Brain microvascular endothelial cell (primary cell): ENCODE measurements at places on chromosomes 5 and 9.

DNA sequence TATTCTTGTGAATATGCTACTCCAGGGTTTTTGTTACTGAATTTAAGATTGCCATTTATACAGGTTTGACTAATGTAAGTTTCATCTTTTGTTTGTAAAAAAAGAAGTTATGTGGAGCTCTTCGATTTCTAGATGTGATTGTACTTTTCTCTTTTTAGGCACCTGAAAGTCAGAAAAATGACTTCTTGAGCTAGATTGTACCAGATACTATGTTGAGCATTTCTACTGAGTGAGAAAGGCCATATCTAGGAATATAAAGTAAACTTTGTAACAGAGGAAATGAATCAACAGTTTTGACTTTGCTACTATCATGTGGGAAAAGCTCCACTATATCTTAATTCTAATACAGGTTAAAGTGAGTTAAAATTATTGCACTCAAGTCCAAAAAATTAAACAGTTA lies 25.1 kb downstream of the SMC5 start:
- no peak for DNase-seq

DNA sequence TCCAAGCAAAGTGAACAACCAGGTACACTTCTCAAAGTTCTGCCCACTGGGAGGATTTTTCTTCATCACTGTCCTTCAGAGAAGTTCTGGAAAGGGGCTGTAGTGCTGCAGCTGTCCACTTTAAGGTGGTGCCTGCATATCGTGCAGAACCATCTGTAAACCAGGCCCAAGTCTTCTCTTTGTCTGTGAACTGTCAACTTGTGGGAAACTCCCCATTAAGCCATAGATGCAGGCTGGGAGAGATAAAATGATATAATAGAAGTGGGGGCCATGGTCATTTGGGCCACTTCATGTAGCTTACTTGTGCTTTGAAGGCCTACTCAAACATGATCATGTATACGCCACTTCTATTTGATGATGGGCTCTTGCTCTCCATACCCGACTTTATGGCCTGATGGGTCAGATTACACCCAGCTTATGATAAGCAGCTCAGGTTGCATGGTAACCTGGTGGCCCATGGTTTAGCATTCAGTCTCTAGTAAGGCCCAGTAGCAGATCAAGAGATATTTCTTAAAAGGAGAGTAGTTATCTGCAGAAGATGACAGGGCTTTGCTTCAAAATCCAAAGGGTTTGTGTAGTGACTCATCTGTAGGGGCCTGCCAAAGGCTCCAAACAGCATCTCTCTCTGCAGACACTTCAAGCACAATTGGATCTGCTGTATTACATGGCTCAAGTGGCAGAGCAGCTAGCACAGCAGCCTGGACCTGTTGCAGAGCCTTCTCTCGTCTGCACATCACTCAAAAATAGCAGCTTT lies 15.7 kb upstream of the BTF3 start:
- DNase-seq, result peak; percentile 65

GRCh38 chr9:28073270-28073669 lies 500.0 kb upstream of the C9orf72 start:
- DNase-seq, result peak; percentile 63

DNA sequence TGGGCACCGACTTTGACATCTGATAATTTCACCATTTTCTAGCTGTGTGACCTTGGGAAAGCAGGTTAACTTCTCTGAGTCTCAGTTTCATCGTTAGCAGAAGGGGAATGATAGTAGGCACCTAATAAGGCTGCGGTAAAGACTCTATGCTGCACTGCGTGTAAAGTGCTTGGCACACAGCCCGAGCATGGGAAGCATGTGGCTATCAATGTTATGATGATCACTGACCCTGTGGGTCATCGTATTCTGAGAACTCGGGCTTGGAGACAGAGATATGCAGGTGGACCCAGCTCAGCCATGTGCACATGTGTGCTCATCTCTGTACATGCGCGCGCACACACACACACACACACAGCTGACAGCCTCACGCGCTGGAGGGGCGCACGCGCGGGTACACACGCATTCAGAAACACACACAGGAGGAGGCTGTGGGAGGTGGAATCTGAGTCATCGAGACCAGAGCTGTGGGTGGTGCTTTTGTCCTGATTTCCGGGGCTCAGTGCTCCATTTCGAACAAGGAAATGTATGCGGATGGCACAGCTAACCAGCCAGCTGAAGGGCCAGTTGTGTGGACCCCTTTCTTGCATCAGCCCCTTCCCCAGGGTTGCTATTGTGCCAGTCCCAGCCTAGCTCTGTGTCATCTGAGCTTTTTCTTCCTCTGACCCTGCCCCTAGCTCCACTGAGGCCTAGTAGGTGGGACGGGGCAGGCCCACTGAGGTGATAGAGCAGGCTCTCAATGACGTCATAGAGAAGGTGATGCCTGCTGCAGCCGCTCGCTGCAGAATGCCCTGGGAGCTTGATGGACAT lies 11.1 kb upstream of the ARAP3 start:
- no peak for DNase-seq

DNA sequence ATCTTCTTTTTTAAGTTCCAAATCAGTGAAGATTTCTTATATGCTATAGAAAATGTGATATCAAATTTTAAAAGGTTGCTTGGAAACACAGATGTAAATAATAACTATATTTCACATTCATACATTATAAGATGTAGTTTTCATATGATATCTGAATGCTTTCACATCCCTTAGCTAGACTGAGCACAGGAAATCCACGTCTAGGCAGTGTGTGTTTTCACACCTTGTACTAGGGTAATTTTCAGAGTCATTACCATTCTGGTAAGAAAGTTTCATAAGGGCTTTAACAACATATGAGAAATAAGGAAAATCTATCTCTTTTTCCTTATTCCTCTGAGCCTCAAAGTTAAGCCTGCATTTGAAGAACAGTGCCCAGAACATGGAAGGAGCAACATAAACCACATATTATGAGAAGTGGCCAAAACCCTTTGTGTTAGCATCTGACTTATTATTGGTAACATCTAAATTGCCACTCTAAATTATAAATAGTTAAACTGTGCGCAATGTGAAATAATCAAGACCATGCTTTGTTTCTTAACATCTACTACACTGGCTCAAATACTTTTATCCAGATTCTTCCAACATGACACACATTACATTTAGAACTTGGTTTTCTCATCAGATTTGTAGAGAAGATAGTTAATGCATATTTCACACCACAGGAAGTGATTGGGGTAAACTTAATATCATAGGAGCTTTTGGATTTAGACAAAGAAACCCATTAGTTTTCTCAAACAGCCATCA lies 113.3 kb downstream of the PPP2R2B start:
- no peak for DNase-seq

GRCh38 chr5:141761-142160 lies 49.5 kb upstream of the LRRC14B start:
- no peak for DNase-seq

DNA sequence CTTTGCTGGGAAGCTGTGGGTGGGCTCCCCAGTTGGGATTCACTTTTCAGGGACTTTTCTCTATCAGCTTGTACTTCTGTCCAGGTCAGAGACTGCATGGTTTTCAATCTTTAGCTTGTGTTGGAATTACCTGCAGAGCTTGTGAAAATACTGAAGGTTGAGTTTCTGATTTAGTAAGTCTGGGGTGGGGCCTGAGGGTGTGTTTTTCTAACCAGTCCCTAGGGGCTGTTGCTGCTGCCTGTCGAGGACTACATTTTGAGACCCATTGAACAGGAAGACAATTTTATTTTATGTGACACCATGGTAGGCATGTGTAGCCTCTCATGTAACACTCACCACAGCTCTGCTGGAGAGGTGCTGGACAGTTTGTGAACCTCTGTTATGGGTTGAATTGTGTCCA lies 14.7 kb upstream of the MLANA start:
- no peak for DNase-seq

GRCh38 chr5:98065261-98065909 lies 708.1 kb upstream of the RGMB start:
- no peak for DNase-seq

GRCh38 chr9:114229295-114229694 lies 74.0 kb downstream of the COL27A1 start:
- no peak for DNase-seq

DNA sequence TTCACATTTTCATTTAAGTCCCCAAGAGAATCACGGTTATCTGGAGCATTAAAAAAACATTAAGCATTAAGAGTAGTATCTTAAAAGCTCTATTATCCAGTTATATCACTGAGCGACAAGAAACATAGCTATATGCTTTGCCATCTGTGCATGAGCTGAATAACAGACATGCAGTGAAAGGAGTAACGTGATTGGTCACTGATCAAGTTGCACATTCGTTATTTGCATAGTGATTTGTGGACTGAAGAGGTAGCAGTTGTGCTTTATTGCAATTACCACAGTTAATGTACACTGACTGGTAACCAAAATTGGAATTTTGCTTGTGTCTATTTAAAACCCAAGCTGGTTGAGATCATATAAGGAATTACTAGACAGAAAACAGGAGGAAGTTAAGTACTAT lies 107.4 kb downstream of the MCTP1 start:
- no peak for DNase-seq

DNA sequence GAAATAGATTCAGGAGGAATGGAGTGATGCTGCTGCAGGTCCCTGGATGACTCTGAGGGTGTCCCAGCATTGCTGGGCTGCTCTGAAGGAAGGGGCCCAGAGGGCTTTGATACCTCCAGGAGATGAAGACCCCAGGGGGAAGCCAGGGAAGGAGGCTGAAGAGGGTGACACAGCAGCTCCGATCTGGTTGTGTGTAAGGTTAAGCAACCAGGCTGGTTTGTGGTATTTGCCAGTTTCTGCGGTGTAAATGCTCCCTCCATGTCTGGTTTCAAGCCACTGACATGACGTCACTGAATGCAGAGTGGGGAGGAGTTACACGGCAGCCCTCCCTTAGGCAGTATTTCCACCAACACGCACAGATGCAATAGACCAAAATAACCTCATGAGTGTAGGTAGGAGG lies 40.0 kb upstream of the ORM1 start:
- peak; percentile 59 for DNase-seq

DNA sequence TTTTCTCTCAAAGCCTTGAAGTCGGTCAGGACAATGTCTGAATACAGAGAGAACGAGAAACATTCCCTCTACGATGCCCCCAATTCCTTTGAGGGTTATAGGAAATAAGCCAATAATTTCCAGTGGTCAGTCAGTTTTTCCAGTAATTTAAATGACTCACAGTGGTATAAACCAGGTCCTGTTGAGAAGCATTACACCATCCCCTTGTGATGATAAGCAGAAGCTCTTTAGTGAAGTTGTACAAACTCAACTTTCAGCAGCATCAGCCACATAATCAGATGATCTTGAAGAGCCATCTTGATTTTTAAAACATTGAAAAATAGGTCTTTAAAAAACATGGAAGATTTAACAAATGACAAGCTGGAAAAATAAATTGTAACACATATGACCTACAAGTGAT lies 173.9 kb upstream of the ZNF462 start:
- no peak for DNase-seq

DNA sequence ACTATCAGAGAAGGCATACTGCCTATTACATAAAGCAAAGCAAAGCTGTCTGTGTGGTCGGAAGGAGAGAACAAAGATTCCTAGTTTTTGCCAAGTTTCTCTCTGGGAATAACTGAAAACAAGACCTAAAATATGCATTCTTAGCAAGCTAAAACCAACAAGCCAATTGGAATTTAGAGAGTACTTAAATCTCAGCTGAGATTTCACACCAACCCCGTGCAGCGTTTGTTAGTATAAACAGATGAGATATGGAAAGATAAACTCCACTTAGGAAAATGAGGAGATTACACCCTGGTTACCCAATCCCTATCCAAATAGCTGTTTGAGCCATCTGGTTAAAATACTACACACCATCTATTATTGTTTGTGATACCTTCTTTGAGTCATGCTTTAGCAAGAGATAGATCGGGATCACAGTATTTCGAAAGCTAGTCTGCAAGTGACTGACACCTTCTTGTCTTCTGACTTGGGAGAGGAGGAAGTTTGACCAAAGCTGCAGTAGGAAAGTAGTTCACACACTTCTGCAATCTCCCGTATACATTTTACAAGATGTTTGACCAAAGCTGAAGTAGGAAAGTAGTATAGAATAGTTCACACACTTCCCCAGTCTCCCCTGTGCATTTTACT lies 18.2 kb downstream of the FAF2 start:
- DNase-seq, result peak; percentile 47

DNA sequence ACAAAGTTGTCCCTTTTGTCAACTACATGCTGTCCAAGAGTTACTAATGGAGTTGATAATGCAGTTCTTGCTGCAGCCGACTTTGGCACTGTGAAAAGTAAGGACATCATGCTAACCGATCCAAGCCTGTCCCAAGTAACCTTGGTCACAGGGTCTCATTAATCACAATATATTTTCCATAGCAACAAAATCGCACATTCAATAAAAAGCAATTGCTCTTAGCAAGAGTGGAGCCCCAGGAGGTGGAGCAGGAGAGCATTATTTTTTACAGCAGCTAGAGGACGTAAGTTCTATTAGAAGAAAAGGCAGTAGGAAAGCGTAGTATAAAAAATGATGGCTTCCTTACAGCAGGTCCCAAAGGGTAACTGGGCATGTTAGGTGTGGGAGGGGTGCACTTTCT lies 570.3 kb downstream of the EBF1 start:
- no peak for DNase-seq

- DNase-seq, result no peak
Observed at GRCh38 chr5:52204310-52204709, 583.4 kb upstream of the ITGA1 start.

DNA sequence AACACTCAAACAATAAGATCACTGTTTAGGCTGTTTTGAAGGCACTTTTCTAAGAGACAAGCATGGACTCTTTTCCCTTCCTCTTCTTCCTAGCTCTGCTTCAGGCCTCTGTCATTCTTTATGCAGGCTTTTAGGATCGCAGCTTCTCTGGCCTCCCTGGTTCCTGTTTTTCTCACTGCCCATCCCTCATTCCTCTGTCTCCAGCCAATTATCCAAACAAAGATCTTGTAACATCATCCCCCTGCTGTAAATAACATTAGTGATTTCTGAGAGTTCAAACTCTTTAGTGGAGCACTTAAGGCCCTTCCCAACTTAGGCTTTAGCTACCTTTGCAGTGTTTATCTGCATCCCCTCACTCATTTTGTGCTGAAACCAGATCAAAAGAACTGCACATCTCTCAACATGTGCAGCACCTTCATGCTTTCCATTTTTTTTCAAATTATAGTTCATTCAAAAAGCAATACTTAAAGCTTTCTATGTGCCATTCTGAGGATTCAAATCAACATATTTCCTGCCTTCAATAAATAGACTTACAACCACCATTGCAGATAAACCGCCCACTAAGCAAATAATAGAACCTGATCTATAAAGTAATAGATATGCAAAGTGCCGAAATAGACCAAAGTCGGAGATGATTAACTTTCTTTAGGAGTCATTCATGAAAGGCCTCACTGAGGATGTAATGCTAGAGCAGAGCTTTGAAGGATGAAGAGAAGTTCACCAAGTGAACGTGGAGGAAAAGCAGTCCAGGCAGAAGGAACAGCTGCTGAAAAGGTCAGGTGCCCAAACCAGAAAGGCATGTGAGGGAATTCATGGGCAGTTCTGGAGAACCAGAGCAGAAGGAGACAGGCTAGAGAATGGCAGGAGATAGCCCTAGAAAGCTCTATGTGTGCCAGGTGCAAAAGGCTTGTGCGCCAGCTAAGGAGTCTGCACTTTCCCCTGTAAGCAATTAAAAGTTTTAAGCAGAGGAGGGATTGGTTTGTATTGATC lies 95.8 kb upstream of the ZNF366 start:
- DNase-seq, result no peak
